Amygdala (tissue), 56 donors: ENCODE measurements at places on chromosomes 1 and 21.

- DNase-seq, result no peak
These were observed 771 bp upstream of the RAD54L start for GRCh38 chr1:46246548-46247435.

DNA sequence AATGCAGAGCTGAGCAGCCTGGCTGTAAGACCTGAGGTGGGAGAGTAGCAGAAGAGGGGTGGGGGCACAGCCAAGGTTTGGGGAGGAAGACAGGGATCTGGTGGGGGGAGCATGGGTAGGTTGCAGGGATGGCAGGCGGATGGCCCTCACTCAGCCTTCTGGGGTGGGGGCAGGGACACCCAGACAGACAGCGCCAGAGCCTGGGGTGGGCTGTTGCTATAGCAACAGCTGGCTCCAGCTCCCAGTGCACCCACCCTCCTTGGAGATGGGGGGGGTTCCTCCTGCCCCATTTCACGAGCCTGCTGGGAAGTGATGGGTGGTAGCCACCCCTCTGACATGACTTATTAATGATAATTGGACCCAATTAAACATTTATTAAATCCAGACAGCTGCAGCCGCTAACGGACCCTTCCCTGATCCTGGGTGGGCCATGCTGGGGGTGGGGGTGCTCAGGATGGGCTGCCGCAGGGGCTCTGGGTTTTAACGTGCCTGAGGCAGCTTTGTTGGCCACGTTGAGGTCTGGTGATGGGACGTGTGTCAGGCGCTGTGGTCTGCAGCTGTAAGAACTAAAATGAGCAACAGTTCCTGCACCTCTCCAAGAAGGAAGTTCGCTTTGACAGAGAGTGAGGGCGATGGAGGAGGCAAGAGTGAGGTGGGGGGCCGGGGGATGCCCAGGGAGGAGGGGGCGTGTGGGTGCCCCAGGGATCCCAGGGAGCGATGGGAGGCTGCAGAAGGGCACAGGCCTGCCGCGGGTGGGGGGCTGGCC, 19.4 kb downstream of the AGRN start:
- DNase-seq, result no peak

- no peak for DNase-seq
These were observed 664.4 kb downstream of the MATN1 start for GRCh38 chr1:30058970-30059369.

DNA sequence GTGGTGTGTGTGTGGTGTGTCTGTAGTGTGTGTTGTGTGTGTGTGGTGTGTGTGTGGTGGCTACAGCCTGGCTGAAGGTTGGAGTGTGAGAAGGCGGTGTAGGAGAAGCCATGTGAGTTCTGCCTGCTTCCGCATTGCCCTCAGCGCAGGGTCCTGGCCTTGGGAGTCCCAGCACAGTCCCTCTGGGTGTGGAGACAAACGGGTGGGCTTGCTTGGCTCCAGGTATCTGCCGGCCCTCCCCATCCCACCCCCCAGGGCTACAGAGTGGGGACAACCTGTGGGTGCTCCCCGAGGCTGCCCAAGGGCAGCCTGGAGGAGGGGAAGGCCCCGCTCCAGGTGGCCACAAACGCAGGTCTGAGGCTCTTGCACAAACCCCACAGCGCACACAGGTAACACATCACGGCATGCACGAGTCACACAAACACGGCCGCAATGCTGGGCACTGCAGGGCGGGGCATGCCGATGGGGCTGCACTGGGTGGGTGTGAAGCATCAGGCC, 31.7 kb upstream of the ADARB1 start:
- no peak for DNase-seq

- no peak for DNase-seq
These were observed 1086.9 kb upstream of the TMPRSS15 start for GRCh38 chr21:19490481-19490880.
